Articular chondrocyte of knee joint (primary cell): ENCODE measurements at places on chromosomes 11 and 22. TPM values are rescaled to one million over a fixed set of nuclear protein-coding genes. Genes with fewer than 3 reads are reported as not detected.

Gene BSX
- total RNA-seq: not detected in 2 replicates

Gene CRACR2B
- total RNA-seq: 1.6 and 2.6 TPM in 2 replicates

Gene LRRC51
- 4.2 and 5.4 TPM in 2 replicates for total RNA-seq

Gene VSTM5
- 0.39 and 0.86 TPM in 2 replicates for total RNA-seq

Gene RAG2
- not detected in 2 replicates for total RNA-seq

Gene NXPE1
- total RNA-seq: 0.11 TPM in 1 of 2 replicates, not detected in the other

Gene OLFML1
- total RNA-seq: 1.3 and 6.7 TPM in 2 replicates

Gene HTR3A
- not detected in 2 replicates for total RNA-seq

Gene TMEM191C
- 0.13 and 0.32 TPM in 2 replicates for total RNA-seq

Gene NPTXR
- 2.6 and 3.0 TPM in 2 replicates for total RNA-seq

Gene PTPRCAP
- total RNA-seq: 0.11 and 0.26 TPM in 2 replicates

Gene LRRC10B
- total RNA-seq: under 0.01 TPM in 1 of 2 replicates, not detected in the other

Gene C22orf31
- not detected in 2 replicates for total RNA-seq

Gene BAIAP2L2
- 0.65 and 0.78 TPM in 2 replicates for total RNA-seq

Gene WNT11
- total RNA-seq: 0.52 and 1.5 TPM in 2 replicates

Gene GGT5
- total RNA-seq: 9.7 and 13.7 TPM in 2 replicates

Gene CALCA
- total RNA-seq: 0.22 TPM in 1 of 2 replicates, not detected in the other

Gene OR2AG2
- total RNA-seq: 0.39 and 0.43 TPM in 2 replicates

Gene CARD18
- total RNA-seq: not detected in 2 replicates

Gene AMBRA1
- 26.1 and 26.8 TPM in 2 replicates for total RNA-seq

Gene SEC14L3
- not detected in 2 replicates for total RNA-seq

Gene AGBL2
- 0.78 and 0.97 TPM in 2 replicates for total RNA-seq

Gene TNNT3
- 0.43 TPM in 1 of 2 replicates, not detected in the other for total RNA-seq

Gene OR6M1
- total RNA-seq: not detected in 2 replicates

Gene SOX6
- total RNA-seq: 8.4 and 11.6 TPM in 2 replicates

Gene OR10A2
- total RNA-seq: not detected in 2 replicates

Gene OR2AG1
- total RNA-seq: under 0.01 TPM in 1 of 2 replicates, not detected in the other

Gene TUG1
- total RNA-seq: 89.5 and 93.1 TPM in 2 replicates

Gene KCNJ5
- total RNA-seq: under 0.01 and 0.13 TPM in 2 replicates

Gene DDI1
- total RNA-seq: not detected in 2 replicates

Gene PDGFB
- total RNA-seq: 0.32 TPM in 1 of 2 replicates, not detected in the other

Gene IL18
- 0.39 TPM in 1 of 2 replicates, not detected in the other for total RNA-seq

Gene MYBPC3
- not detected in 2 replicates for total RNA-seq

Gene PHETA2
- 16.2 and 23.1 TPM in 2 replicates for total RNA-seq

Gene SMIM35
- not detected in 2 replicates for total RNA-seq

Gene MS4A6E
- not detected in 2 replicates for total RNA-seq

Gene RPS6KB2
- total RNA-seq: 33.2 and 35.3 TPM in 2 replicates

Gene CRYBB2
- not detected in 2 replicates for total RNA-seq

Gene MS4A3
- not detected in 2 replicates for total RNA-seq

Gene PIM3
- total RNA-seq: 15.8 and 18.7 TPM in 2 replicates

Gene BIK
- not detected in 2 replicates for total RNA-seq

Gene ANO3
- 0.11 TPM in 1 of 2 replicates, not detected in the other for total RNA-seq

Gene SLC7A4
- total RNA-seq: not detected in 2 replicates

Gene GNG3
- not detected in 2 replicates for total RNA-seq

Gene DCHS1
- 13.7 and 17.4 TPM in 2 replicates for total RNA-seq

Gene OR51E2
- not detected in 2 replicates for total RNA-seq

Gene TSPAN32
- 1.4 and 3.5 TPM in 2 replicates for total RNA-seq

Gene CCDC157
- 1.4 and 1.9 TPM in 2 replicates for total RNA-seq

Gene TKFC
- 21.8 and 27.8 TPM in 2 replicates for total RNA-seq

Gene OR6T1
- not detected in 2 replicates for total RNA-seq

Gene MED15
- 44.5 and 53.8 TPM in 2 replicates for total RNA-seq

Gene RIN1
- total RNA-seq: 22.7 and 23.1 TPM in 2 replicates

Gene SPI1
- not detected in 2 replicates for total RNA-seq

Gene CTSW
- 0.13 TPM in 1 of 2 replicates, not detected in the other for total RNA-seq

Gene CD3E
- total RNA-seq: not detected in 2 replicates

Gene ACCSL
- not detected in 2 replicates for total RNA-seq

Gene TPBGL
- total RNA-seq: 0.11 TPM in 1 of 2 replicates, not detected in the other
